Fibroblast of skin of right biceps (primary cell): ENCODE measurements at places on chromosomes 4 and X.

DNA sequence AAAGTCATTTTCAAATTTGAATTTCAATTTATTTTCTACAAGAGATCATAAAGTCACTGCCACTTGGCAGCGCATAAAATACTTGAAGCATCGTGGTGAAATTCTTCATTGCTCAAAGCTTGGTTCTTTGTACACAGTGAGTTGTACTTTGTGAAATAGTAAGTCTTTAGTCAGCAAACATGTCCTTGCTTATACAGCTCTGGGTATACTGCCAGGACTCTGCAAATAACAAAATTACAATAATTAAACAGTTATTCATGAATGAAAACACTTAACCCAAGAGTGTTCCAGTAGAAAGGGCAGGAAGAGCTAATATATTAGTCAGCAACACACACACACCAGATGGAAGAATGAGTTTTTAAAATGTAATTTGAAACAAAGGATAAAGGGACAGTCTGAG, 1300.9 kb upstream of the DIAPH2 start:
- DNase-seq = no peak

DNA sequence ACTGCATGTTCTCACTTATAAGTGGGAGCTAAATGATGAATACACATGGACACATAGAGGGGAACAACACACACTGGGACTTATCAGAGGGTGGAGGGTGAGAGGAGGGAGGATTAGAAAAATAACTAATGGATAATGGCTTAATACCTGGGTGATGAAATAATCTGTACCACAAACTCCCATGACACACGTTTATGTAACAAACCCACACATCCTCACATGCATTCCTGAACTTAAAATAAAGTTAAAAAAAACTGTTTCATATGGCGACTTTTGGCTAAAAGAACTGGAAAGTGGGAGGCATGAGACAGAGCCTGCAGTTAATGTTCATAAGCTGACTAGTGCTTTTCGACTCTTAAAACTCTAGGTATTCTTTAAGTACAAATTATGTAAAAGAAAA, 98.9 kb upstream of the NPFFR2 start:
- DNase-seq = peak; percentile 10

GRCh38 chr4:152630324-152630723, 49.5 kb downstream of the TMEM154 start:
- DNase-seq = no peak

DNA sequence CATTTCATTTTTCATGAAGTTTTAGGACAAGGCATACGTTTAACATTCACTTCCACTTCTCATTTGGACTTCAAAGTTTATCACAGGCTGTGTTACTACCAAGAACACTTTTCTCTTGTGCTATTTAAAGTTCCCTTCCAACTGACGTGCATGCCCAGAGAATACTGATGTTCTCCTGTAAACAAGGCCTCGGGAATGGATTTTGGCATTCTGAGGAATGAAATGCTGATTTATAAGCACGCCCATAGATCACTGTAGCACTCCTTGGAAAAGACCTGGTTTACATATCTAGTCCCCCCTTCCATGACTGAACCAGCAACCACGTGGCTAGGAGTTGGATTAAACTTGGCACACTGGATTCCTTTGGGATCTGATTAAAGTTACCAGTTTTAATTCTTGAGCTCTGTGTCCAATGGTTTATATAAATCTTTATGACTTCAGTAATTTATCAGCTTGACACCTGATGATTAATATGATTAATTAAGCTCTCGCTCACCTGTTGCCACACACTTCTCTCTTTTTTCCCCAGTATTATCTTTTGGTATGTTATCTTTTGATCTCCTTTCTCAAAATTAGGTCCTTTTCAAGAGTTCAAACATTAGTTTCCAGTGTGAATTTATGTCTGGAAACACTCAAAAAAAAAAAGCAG, 122.4 kb upstream of the HAND2 start:
- DNase-seq = no peak

DNA sequence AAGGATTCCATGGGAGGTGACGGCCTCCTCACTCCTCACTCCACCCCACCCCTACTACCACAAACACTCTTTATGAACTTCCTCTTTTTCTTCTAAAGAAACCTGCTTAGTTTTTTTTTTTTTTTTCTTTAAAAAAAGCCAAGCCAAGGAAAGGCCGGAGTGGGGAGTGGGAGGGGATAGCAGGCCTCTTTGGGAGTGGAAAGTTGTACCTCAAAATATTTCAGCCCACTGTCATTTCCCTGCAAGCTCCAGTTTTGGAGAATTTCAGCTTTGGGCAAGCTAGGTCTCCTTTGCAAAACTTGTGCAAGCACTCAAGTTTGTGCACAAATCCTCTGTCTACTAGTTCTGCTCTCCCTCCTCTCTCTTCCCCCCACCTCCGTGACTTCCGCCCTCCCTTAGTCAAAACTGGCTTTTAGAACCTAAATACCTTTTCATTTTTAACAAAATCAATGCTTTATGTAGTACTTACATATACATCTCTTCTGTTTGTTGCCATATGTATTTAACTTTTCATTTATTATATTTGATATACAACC, 512 bp upstream of the ANTXR2 start:
- no peak for DNase-seq
